ENCODE measurements at places on chromosomes 11 and 22. TPM values are rescaled to one million over a fixed set of nuclear protein-coding genes. Genes with fewer than 3 reads are reported as not detected.

The POU2AF3 gene
- total RNA-seq, result not detected

The CST6 gene
- 0.38 TPM for total RNA-seq

DNA sequence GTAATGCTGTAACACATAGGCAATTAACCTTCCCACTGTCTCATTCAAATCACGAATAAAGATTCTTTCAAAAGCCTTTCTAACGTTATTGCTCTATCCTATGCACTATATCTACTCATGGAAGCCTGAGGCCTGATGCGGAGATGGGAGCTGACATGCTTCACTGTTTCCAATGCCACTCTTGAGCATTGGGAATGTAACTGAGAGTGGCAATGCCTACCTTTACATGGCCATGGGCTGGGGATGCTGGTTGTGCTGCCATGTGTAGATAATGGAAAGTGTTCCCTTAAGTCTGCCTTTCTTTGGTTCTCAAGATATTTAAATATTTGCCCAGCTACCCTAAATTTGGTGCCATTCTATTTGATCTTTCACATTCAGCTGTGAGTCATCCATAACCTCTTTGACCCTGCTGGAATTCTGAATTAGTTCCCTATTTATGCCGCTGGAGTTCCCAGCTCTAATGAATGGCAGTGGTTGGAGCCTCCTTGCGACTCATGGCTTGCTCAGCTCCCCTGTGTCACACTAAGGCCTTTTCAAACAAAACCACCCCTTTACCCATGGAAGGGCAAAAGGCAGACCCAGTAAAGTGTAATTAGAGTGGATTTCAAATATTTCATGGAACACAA lies 21.4 kb upstream of the DKK3 start:
- no peak for DNase-seq

The WBP2NL gene
- 0.40 TPM for total RNA-seq

DNA sequence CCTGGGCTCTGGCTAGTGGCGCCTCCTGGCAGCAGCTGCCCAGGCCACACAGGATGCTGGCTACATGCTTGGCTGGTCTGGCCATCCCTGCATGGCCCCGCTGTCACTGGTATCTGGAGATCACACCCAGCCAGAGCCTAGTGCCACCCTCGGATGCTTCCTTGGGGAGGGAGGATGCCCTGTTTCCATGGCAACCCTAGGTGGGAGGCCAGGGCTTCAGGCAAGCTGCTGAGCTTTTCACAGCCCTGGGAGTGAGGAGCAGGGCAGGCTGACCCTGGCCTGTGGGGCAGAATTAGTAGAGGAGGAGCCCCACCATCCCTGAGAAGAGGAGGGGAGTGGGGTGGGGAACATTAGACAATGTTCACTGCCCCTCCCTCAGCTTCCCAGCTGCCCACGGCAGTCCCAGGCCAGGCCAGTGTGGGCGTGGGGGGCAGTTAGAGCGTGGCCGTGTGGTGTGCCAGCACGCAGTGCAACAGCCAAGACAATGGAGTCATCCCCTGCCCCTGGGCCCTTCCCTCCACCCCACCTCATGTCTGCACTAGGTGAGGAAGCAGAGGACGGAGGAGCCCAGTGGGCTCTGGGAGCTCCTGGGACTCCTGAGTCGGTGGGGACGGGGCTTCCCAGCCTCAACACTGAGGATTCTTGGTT lies 50.4 kb downstream of the PARVB start:
- DNase-seq, result no peak

DNA sequence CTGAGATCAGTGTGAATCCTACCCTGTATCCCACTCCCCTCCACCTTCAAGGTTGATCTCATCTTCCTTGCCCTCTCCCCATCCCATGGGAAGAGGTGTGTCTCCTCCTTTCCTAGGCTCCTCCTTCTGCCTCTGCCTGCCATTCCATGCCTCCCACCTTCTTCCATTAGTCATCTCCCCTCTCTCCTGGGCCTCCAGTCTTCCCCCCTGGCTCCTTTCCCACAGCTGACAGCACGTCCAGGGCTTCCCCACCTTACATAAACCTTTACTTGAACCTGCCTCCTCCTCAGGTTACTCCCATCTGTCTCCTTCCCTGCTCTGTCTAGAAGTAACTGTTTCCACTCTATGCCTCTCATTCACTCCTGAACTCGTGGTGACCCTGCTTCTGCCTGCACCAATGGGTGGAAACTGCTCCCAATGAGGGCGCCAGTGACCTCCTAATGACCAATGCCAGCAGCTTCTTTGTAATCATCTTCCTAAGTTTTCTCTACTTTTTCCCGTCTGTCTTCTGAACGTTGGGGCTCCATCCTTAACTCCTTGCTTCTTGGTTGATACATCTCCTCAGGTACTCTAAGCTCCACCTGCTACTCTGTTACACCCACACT lies 266.9 kb upstream of the NARS2 start:
- no peak for DNase-seq

The OR2AG1 gene
- total RNA-seq, result not detected

The OR52I1 gene
- total RNA-seq, result not detected

GRCh38 chr11:1073851-1074243 lies 827 bp upstream of the MUC2 start:
- no peak for DNase-seq

The MYOD1 gene
- not detected for total RNA-seq

DNA sequence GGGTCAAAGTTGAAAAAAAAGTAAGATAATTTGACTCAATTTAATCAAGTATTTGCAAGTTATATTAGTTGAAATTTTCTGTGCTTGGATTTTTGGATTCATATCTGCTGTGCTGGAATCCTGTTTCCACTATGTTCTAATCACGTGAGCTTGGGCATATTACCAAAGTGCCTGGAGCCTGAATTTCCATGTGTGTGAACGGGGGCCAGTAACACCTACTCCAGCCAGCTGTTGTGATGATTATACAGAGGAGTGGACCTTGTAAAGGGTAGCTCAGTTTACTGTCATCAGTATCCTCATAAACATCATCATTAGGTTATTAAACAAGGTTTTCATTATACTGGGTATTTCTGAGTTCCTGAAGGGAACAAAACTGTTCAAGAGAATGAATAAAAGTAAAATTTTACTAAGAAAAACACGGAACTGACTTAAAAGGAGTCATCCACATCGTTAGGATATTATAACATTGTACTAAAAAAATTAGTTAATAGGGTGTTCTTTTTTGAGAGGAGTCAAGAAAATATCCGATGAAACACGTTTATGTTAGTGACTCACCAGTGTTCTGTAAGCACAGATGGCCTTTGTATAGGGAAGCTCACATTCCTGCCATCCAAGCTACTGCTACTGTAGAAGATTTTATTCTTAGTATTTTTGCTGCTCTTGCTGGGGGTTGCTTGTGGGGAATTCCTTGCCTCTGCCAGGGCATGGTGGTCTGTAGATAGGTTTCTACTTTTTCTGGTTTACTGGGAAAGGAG lies 144.1 kb downstream of the ARHGAP42 start:
- no peak for DNase-seq

DNA sequence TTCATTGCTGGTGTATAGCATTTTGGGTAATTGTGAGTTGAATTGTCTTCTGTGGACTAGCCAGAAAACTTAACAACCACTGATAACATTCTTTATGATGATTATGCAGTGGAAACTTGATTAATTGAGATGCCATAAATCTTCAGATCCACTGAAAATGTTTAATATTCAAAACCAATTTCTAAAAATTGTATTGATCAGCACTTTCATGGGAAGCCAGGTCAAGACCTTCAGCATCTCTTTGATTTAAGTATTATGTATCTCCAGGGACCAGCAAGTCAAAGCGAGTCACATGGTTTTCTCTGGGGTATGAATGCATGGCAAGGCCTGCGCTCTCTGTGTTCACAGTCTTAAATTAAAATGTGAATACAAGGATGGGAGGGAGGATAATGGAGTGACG lies 596.9 kb downstream of the OPCML start:
- no peak for DNase-seq

DNA sequence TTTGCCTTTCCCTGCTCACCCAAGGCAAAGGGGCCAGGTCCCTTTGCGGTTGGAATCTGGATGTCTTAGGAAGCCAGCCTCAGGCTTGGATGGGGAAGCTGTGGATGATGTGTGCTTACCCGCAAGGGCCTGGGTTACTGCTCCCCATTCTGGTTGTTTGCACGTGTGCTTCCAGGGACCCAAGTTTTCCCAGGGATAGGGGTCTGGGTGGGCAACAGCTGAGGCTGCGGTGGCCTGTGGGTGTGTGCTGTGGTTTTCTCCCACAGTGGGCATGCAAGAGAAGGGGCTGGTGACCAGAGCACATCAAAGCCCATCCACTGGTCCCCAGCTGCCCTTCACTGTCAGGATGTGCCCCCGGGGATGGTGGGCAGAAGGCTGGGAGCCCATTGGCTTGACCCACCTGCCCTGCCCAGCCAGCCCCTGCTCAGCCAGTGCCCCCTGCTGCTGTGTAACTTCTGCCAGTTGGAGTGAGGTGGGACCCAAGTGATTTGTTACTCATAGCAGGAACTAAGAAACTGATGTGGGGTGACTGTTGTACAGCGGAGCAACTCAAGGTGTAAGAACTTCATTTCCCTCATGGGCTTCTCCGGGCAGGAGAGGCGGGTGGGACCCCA lies 3.3 kb downstream of the CAPN5 start:
- no peak for DNase-seq

The OLFML1 gene
- total RNA-seq, result not detected

- DNase-seq, result no peak
Measured at GRCh38 chr11:4983841-4984240, 10.8 kb upstream of the OR51L1 start.

The KCNJ5 gene
- total RNA-seq, result not detected

DNA sequence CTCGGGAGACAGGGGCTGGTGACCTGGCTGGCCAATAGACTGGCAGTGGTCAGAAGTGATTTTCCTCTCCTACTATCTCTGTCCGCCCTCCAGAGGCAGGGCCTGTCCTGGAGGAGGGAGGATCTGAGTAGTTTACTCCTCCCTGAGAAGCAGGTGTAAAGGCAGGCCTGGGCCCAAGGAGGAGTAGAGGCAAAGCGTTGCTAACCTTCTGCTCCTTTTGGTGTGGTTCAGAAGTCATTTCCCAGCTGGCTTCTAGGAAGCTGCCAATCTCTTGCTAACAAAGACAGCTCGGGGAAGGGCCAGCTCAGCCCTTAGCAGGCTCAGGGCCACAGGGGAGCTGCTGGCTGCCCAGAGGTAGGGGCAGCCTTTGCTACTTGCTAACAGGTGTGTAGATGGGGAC lies 151.1 kb upstream of the NECTIN1 start:
- DNase-seq, result no peak

GRCh38 chr11:69037544-69037943 lies 11.2 kb upstream of the TPCN2 start:
- DNase-seq, result no peak

GRCh38 chr22:20040327-20041200 lies 19.7 kb downstream of the TANGO2 start:
- DNase-seq, result no peak

DNA sequence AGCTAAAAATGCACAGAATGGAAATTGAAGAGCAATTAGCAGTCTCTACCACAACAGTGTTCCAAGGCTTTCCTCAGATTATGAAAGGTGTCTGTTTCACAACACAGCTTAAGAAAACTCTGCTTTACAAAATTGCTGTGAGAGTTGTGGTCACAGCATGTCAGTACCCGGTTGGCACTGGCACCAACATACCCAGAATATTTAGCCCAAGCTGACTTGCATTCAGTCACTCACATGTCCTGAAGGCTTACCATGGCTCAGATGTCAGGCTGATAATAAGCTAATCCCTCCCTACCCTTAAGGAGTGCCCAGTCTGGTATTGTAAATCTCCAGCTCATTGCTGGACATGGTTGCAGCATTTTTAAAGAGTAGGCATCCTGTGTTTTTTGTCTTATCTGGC lies 14.9 kb downstream of the NCR3LG1 start:
- DNase-seq, result no peak

The BLID gene
- total RNA-seq, result not detected

DNA sequence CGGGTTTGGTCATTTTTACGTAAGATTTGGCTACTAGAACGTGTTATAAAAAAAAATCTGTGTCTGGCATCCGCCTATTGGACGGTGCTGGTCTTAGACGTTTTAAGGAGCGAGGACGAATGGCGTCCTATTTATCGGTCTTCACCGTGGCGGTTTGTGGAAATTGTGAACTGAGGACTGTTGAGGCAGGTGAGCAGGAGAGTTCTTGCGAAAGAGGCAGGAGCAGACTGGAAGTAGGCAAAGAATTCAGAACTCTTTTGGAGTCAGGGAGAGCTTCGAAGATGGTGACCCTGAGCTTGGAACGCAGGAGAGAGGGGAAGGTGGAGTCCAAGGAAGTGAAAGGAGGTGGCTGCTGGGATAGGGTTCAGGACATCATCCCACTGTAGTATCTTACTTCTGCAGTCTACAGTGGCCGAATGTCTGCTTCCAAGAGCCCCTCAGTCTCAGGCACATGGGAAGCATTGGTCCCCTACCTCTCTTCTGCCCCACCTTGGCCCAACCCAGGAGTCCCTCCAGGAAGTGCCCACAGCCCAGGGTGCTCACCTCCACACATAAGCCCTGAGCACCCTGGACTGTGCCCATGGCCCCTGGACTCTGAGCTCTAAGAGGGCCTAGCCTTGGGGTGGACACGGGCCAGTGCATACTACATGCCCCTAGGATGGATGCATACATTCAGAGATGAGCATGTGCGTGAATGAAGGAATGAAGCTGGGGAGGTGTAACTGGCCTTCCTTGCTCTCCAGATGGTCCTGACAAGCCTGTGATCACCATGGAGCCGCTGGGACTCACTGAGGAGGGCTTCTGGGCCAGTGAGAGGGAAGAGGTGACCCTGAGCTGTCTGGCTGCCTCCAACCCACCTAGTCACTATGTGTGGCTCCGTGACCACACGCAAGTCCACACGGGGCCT lies 3.7 kb downstream of the VSIG10L2 start:
- no peak for DNase-seq

DNA sequence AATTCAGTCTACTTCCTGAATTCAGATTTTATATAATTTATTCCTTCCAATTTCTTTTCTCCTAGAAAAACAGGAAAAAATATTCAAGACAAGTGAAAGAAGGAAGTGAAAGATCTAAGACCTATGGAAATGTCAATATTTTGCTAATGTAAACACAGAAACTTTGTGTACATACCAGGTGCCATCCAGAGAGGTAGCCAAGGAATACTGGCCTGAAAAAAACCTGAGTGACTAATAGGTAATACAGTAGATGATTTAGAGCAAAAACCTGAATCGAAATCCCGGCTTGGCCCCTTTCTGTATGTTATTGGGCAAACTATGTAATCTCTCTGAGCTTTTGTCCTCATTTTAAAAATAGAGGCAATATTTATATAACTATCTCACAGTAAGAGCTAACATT lies 59.2 kb upstream of the FSHB start:
- DNase-seq, result no peak

The ZNF70 gene
- 2.3 TPM for total RNA-seq

The OR4A16 gene
- not detected for total RNA-seq

GRCh38 chr22:46876357-46876934 lies 114.0 kb downstream of the TBC1D22A start:
- DNase-seq, result no peak

- DNase-seq, result no peak
Measured at GRCh38 chr11:15228331-15228849, 113.7 kb downstream of the INSC start.

DNA sequence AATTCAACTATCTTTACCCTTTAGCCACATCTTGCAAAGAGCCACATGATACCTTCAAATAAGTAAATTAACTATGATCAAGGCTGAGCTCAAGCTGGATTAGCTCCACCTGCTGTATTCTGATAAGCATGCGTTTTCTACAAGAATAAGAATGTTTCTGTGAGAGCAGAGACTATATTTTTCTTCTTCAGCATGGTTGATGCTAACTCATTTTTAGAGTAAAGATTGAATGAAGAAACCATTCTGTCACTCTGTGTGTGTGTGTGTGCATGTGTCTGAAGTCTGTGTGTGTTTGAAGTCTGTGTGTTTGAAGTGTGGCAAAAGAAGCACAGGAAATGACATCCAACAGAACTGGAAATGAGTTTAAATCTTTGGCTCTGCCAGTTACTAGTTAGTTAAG lies 12.0 kb upstream of the LAYN start:
- no peak for DNase-seq
